Fibroblast of lung (primary cell): ENCODE measurements at places on chromosomes 16 and 17.

DNA sequence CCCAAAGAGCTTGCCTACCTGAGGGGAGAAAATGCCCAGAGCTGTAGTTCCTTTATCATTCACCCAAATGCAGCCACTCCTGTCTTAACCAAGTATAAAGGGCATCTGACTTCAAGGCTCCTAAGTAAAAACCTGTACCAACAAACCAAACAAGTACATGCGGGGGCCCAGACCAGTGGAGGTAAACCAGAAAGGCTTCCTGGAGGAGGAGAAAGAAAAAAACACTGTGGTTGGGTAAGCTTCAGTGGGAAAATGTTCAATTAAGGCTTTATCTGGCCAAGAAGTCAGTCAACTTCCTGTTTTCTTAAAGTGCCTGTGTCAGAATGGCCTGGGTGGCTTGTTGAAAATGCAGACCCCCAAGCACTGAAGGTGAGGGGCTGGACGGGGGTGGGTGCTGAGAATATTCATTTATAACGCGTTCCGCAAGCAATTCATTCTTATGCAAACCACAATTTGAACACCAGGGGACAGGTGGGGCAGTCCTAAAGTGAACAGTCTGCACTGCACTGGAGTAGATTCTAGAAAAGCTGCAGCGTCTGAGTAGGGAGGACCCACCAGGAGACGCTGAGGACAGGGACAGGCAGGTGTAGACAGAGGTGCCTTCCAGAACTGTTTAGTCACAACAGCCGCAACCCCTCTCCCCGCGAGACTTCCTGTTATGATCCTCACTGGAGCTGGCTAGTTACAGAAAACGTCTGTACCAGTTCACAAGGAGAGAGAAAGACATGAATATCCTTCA, 467.1 kb downstream of the SOX9 start:
- H3K36me3 ChIP-seq = no peaks in the 10 kb centered on the region
- peak overlapping the region; percentile 6 for H3K4me3 ChIP-seq
- H3K4me1 ChIP-seq = no peaks in the 10 kb centered on the region
- H3K27me3 ChIP-seq = no peaks in the 10 kb centered on the region
- DNase-seq = peak; percentile 68

DNA sequence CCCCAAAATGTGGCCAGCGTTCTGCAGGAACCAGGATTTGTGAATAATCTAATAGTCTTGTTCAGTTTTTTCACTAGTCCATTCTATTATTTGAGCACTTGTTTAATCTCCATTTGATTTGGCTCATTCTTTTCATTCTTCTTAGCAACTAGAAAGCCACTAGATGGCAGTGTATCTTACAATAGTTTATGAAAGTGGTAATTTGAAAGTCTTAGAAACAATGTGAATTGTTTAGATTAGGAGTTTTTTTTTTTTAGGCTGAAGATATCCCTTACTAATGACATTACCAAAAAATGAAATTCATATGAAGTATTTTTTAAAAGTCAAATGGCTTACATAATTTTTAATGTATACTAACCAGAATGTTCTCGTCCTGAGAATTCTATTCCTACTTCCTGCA, 6.7 kb downstream of the ERI2 start:
- DNase-seq = peak; percentile 69
- H3K27ac ChIP-seq = no peak overlapping the region
- H3K36me3 ChIP-seq = peaks cover 3% of the 10 kb centered on the region
- no peak overlapping the region for H3K4me3 ChIP-seq
- no peaks in the 10 kb centered on the region for H3K27me3 ChIP-seq

GRCh38 chr16:58515871-58516767, 802 bp downstream of the SETD6 start:
- H3K27ac ChIP-seq = peak overlapping the region; percentile 58
- no peaks in the 10 kb centered on the region for H3K27me3 ChIP-seq
- H3K4me1 ChIP-seq = peaks cover 2% of the 10 kb centered on the region
- DNase-seq = no peak

- no peaks in the 10 kb centered on the region for H3K4me1 ChIP-seq
- no peak overlapping the region for H3K4me3 ChIP-seq
- H3K36me3 ChIP-seq = no peaks in the 10 kb centered on the region
- no peaks in the 10 kb centered on the region for H3K27me3 ChIP-seq
- no peak overlapping the region for H3K27ac ChIP-seq
Observed at GRCh38 chr17:75570772-75571171, 16.8 kb upstream of the MYO15B start.
